Fibroblast of the aortic adventitia (primary cell): ENCODE measurements at places on chromosomes 11 and 22. TPM values are rescaled to one million over a fixed set of nuclear protein-coding genes. Genes with fewer than 3 reads are reported as not detected.

The TMEM132A gene
- total RNA-seq, result 3.7 and 17.9 TPM in 2 replicates

- DNase-seq, result no peak
These were observed 100.8 kb upstream of the CLPB start for GRCh38 chr11:72535194-72535547.

DNA sequence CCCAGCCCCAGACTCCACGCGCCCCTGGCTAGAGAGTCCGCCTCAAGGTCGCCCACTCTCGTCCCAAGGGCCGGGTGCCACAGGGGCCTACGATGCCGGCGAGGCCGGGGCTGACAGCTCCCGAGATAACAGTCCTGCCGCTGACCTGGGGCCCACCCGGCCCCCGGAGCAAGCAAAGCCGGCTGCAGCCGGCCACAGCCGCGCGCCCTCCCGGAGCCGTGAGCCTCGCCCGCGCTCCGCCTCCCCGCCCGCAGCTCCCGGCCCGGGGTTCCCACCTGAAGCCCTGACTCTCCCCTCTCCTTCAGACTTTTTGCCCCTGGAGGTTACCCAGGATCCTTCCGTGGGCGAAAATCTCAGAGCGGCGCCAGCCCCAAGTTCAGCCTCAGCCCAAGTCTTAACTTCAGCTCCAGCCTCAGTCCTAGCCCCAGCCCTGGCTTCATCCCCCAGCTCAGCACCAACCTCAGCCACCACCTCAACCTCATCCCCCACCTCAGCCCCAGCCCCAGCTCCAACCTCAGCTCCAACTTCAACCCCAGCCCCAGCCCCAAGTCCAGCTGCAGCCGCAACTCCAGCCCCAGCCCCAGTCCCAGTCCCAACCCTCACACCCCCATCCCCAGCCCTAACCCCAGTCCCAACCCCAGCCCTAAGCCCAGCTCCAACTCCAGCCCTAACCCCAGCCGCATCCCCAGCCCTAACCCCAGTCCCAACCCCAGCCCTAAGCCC is 1.7 kb downstream of the KLHDC7B start:
- DNase-seq, result no peak

The POTEH gene
- not detected in 2 replicates for total RNA-seq

- no peak for DNase-seq
These were observed 11.4 kb downstream of the SHANK3 start for GRCh38 chr22:50683994-50684371.

DNA sequence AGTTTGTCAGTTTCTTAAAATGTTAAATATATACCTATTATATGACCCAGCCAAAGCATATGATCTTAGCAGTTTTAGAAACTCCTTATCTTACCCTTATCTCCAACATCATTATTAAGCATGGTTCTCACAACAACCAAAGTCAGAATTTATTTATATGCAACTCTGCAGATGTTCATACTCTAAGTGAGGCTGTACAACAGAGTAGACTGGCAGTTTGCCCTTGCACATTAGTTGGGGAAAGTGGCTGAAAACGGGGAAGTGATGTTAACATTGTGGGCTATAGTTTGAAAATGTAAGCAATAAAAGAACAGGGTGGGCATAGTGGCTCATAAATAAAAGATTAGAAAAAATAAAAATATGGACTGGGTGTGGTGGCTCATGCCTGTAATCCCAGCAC is 49.7 kb downstream of the ATG16L2 start:
- DNase-seq, result no peak

The CD3E gene
- not detected in 2 replicates for total RNA-seq

DNA sequence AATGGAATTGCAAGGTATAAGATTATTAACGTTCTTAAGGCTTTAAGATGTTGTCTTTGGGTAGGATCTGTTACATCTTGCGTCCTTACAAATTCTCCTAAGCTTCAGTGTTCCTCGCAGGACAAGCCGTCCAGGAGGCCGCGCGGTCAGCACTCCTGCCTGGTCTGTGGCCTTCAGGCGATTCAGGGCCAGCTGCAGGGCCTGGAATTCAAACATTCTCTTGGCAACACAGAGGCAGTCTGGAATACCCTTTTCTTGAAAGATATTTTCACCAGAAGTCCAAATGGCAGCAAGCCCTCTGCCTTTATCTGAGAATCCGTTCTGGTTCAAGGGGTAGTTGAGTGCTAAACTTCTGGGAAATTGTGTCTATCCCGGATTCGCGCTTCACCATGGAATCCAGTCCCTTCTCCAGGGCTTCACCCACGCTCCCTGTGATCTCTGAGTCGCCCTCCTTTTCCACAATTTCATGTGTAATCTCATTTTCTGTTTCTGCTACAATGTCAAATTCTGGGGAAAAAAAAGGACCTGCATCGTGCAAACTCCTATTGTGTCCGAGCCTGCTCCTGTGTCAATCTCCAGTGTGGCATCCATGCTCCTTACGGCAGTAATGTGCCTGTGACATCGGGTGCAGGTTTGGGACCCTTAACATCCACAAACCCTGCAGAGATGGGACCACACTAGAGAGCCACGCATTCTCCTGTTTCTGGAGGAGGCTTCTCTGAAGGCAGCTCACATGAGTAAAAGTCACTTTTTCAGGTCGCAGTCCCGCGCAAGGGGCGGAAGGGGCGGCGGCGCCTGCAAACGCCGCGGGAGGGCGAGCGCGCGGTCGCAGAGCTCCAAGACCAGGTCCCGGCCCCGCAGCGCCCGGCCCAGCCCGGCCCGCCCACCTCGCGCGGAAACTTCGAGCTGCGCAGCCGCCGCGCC is 25.4 kb upstream of the SORL1 start:
- no peak for DNase-seq

The RNF215 gene
- 9.1 and 13.0 TPM in 2 replicates for total RNA-seq

The MMP11 gene
- 5.1 and 47.8 TPM in 2 replicates for total RNA-seq

DNA sequence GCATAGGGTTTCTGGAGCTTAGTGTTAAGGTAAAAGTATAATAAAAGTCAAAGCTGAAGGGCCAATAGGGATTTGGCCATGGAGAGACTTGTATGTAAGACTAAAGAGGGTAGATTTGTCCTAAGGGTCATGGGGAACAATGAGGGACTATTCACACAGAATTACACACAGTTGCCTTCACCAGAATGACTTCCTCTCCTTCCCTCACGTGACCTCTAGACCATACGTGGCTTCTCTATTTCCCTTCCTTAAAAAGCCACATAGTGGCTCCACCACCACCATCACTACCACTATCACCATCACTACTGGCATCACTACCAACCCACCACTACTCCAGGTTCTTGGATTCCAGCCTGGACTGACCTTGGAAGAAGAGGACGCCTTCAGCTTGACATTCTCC is 2.8 kb downstream of the HPX start:
- DNase-seq, result no peak

DNA sequence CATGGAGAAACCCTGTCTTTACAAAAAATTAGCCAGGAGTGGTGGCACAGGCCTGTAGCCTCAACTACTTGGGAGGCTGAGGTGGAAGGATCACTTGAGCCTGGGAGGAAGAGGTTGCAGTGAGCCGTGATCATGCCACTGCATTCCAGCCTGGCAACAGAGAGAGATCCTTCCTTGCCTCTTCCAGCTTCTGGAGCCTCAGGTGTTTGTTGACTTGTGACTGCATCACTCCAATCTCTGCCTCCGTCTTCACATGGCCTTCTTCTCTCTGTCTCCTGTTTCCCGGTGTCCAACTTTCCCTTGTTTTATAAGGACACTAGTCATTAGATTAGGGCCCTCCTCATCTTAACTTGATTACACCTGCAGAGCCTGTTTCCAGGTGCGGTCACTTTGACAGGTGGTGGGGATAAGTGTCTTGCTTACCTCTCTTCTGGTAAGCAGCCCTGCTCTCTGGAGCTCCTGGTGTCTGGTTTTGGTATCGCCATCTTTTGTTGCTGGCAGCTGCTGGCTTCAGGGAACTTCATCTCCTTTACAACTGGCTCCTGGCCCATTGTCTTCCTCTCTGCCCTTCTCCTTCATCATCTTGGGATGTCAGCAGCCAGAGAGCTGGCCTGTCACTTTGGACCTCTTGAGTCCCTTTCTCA is 8.2 kb upstream of the USP2 start:
- DNase-seq, result no peak

- DNase-seq, result peak; percentile 28
These were observed 1158.9 kb downstream of the DLG2 start for GRCh38 chr11:84468235-84468634.

DNA sequence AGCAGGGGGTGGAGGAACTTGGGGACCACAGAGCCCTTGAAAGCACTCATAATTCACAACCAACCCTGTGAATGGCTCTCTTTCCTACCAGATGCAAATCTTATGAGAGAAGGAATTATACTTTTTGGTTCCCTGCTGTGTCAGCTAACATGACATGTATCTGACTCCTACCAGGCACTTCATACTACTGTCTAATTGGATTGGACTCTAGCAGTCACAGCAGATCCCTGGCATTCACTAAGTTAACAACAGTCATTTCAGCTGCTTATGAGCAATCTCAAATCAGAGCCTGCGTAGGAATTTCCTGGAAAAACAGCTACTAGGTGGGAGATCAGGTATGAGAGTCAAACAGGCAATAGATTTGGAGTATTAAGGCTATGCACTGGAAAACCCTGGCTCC is 11.1 kb upstream of the ENDOD1 start:
- no peak for DNase-seq

The CRYBB1 gene
- not detected in 2 replicates for total RNA-seq

DNA sequence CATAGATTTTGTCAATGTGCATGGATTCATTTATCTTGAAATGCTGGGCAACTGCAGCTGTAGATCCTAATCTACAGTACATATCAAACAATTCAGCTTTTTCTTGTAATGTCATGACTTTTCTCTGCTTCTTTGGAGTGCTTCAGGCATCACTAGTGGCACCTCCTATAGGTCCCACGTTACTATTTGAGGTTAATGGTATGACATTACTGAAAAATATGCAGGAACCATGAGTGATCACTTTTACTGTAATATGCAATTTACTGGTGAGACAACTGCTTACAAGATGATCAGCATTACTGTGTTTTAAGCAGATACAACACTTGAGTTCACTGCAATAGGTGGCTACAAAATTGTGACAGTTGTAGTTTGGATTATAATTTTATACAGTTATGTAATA is 3.0 kb downstream of the CENATAC start:
- no peak for DNase-seq
